ENCODE measurements at places on chromosomes 1 and 21.

DNA sequence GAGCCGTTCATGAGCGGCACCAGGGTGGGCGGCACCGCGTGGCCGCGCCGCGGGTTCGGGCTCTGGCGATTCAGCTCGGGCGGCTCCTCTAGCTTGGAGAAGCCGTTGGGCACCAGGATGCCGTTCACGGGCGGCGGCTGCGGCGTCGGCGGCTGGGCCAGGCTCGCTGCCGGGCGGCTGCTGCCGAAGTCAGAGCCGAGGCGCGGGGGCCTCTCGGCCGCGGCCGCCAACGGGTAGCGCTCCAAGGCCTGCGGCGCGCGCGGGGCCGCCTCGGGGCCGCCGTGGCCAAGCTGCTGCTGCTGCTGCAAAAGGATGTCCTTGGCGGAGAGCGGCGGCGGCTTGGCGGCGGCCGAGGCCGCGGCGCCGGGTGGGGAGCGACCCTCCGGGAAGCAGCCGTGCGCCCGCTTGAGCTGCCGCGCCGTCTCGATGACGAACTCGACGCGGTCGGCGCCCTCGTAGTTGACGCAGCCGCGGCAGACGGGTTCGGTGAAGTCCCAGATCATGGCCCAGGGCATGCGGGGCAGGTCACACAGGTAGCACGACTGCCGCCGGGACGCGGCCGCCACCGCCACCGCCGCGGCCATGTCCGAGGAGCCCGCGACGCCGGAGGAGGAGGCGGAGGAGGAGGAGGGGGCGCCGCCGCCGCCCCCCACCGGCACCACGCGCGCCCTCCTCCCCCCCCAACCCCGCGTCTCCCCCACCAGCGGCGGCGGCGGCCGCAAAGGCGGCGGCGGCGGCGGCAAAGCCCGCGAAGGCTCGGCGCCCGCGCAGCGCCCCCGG, 877 bp downstream of the IRF2BP2 start:
- DNase-seq, result no peak

- DNase-seq, result no peak
Observed at GRCh38 chr1:95088303-95088702, 15.6 kb upstream of the ALG14 start.

DNA sequence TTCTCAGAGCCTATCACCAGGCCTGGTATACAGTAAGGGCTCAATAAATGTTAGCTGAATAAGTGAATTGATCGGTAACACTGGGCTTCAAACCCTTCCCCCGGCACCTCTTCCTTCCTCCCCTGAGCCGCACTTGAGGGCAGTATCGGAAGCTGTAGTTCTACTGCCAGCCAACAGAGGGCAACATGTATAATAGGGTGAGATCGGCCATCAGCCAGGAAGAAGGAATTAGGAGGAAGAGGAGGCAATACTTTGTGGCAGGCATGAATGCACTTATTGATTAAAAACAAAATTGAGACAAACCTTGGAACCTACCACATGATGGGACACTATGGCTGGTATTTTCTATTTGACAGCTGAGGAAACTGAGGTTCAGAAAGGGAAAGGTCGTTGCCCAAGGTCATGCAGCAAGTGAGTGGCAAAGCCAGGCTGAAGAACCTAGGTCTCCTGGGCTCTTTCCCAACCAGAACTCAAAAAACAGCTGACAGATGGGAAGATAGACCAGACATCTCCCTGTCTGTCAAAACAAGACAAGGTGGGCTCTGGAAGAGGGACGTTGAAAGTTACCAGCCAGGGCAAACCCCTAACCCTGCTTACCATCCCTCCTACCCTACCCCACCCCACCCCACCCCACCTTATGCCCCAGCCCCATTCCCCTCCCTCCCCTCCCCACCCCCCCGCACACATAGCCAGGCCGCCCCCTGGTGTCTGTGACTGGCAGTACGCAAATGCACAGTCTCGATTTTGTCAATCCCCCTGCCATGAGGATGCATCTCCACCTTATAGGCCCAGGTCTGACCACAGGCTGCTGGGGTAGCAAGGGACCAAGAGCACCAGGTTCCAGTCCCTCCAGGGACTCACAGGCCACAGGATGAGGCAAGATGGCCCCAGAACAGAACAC, 107.3 kb upstream of the RUNX3 start:
- DNase-seq, result no peak

- no peak for DNase-seq
Observed at GRCh38 chr1:169647512-169647911, 17.6 kb upstream of the SELP start.

DNA sequence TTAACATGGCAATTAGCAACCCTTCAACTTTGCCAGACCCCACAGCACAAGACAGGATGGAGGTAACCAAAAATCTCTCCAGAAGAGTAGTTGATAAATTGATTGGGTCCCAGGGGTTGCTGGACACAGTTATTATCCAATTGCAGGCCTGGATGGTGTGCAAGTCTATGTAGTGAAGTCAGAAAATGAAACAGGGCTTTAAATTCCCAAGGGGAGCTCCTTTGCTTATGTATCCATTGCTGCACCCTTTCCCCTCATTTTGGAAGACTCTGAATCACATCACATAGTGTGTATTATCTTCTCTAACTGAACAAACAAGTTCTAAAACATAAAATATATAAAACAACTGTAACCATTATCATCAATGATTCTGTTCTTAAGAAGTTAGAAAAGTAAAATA, 550.2 kb downstream of the LMO4 start:
- DNase-seq, result no peak

Data from stimulated activated CD8-positive, alpha-beta memory T cell treated with anti-CD3 and anti-CD28 coated beads, Interleukin-7, amount 100 ng/mL, for 1 hour (primary cell).